Stimulated activated naive CD8-positive, alpha-beta T cell treated with anti-CD3 and anti-CD28 coated beads, Interleukin-15, Interleukin-2, amounts not matched to agents 100 U/mL and 50 U/mL, for 24 hours (primary cell): ENCODE measurements at places on chromosomes 7 and 10.

DNA sequence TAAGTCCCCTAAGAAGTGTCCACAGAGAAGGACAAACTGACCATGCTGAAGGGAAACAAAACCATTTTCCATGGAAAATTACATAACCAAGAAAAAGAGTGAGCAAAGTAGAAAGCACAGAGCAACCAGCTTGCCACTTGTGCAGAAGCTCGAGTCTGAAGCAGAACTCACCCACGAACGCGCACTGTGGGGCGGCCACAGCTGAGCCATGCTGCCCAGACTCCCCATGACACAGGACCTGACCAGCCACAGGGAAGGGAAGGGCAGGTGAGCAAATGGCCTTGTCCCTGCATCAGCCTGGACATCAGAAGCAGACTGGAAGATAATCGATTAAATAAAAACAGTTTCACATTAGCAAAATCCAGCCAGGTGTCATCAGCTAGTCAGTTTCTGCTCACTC is 95.7 kb downstream of the TCERG1L start:
- DNase-seq, result no peak

- no peak for DNase-seq
Measured at GRCh38 chr7:105224884-105225651, 163.7 kb downstream of the SRPK2 start.

GRCh38 chr7:40680657-40681056 is 545.9 kb downstream of the SUGCT start:
- no peak for DNase-seq

DNA sequence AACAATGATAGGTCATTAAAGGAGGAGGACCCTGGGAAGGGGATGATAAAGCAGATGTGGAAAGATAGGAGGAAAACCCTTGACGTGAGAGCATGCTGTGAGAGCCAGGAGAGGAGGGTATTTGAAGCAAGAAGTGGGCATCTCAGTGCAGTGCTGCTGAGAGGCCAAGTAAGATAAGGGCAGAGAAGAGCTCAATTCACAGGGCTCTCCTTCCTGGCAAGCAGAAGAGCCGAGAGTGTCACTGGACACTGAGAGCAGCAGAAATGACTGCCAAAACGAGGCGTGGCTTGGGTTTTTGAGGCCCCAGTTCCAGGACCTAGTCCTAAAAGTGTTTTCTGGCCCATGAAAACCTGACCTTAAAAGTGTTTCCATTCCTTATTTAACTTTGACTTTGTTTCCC is 213.5 kb downstream of the LHFPL3 start:
- DNase-seq, result no peak

DNA sequence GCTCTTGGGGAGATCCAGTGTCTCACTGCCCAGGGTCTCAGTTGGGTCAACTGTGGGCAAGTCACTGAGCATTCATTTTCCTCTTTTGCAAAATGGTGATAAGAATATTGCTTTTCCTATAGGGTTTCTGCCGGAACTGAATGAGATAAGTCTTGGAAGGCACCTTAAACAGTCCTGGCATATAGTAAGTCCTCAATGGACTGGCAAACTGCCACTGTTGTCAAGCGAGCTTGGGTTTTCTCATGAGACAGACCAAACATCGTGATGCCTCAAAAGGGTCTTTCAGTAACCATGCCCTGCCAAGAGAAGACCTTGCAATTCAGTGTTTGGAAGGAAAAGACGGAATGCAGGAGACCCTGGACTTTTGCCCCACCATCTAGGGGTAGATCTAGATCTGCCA is 251.5 kb downstream of the WDR11 start:
- no peak for DNase-seq

- DNase-seq, result no peak
Measured at GRCh38 chr7:2993868-2994267, 49.8 kb downstream of the CARD11 start.

DNA sequence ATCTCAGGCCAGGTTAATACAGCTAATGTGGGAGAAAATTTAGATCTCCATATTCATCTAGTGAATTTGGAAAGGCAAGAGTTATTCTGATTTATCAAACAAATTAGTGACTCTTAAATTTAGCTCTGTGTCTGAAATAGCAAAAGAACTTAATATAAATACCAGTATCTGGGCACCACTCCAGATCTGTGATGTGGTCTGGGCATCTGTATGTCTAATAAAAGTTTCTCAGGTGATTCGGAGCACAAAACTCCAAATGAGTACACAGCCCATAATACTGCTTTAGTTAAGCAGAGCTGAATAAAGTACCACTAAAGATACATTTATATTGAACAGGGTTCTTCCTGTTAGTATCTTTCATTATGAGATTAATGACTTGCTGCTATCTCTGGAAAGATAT is 261.4 kb downstream of the BAMBI start:
- no peak for DNase-seq

GRCh38 chr7:140446467-140446866 is 32.8 kb downstream of the MKRN1 start:
- no peak for DNase-seq

DNA sequence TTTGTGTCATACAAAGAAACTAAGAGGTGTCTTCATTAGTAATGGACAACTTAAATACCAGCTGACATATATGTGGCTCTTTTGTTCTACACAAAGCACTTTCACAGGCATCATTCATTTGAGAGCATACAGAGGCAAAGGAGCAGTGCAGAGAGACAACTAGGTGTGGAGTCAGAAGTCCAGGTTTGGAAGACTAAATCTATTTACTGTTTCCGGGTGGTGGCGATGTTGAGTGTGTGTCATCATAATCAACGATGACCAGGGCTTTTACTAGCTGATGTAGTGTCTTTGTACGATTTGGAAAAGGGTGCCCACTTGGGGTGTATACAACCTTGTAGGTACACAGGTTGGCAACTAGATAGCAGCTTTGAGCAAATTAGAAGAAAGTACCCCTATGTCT is 195.5 kb upstream of the CCDC6 start:
- DNase-seq, result no peak

DNA sequence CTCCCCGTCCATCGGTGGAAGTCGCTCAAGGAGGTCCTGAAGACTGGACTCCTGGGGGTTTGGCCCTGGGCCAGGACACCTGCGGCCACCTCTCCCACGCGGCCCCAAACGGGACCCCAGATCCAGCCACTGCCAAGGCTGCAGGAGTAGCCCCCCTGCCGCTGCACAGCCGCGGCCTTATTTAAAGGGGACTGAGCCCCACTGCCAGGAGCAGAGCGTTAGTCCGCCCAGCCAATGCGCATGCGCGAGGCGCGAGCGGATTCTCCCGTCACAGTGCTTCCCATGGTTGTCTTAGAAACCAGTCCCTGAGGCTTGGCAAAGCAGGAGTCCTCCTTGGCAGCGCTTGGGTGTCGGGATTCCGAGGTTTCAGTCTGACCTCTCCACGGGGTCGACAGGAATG is 320.0 kb downstream of the ZNF716 start:
- no peak for DNase-seq
